CD4-positive, alpha-beta T cell treated with Interleukin-6 for 4 hours (primary cell): ENCODE measurements at places on chromosomes 2 and 18.

GRCh38 chr2:10407841-10408648, 40.1 kb downstream of the ODC1 start:
- peak; percentile 70 for DNase-seq

GRCh38 chr2:136422512-136422911, 304.6 kb upstream of the CXCR4 start:
- DNase-seq = no peak

DNA sequence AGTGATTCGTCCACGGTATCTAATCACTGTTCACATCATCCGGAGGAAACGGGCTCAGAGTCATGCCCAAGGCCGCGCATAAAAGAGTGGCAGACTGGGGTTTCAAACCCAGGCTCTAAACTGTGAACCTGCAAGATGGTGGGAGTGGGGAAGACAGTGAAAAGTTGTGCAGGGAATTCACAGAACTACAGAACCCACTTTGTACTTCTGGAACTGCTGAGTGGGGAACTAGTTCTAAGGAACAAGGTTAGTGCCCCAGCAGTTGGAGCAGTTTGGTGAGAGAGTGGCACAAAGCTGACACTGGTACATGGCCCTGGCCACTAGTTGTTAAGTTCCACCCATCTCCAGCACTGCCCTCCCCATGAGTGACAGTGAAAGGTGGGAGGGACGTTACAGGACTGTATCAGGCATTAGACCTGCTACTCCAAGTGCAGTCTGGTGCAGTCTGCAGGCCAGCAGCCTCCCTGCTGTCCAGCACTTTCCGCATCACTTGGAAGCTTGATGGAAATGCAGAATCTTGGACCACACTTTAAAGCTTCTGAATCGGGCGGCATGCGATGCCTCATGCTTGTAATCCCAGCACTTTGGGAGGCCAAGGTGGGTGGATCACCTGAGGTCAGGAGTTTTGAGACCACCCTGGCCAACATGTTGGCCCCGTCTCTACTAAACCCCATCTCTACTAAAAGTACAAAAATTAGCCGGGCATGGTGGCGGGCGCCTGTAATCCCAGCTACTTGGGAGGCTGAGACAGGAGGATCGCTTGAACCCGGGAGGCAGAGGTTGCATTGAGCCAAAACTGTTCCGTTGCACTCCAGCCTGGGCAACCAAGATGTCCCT, 47.3 kb downstream of the C2orf42 start:
- DNase-seq = peak; percentile 70

DNA sequence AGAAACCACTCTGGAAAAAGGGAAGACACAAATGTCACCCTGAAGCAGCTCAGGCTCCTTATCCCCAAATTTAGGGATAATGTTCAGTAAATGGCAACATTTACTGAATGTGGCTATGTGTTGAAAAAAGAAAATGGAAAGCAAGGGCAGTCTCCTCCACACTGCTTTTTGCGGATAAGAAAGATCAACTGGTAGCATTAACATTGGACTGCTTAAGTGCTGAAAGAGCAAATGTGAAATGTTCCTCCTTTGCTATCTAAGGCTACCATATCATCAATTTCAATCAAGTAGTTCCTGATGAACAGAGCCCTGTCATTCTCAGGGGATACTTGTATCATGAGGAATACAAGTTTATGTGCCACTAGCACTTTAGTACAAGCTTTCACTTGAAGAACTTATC, 12.5 kb downstream of the FBXO11 start:
- DNase-seq = no peak

GRCh38 chr18:635171-635570, 22.3 kb upstream of the TYMS start:
- no peak for DNase-seq
